ENCODE measurements at places on chromosomes 3 and 15.

DNA sequence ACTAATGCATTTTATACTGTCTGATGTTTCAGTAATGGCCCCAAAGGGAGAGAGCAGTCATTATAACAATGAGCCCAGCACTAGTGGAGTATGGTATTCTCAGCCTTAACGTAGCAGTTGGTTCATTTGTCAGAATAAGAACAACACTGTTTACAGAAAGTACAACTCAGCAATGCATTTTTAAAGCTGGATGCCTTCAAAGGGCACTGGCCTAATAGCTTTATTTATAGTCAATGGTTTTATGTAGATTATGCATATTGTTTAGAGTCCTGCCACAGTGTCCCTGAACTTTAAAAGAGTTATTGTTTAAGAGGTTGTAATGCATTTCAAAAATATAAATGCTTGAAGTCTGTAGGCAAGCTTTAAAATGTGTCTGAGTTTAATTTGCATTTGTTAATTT lies 211.1 kb downstream of the MCTP2 start:
- no peak for DNase-seq

- no peak for DNase-seq
Measured at GRCh38 chr15:91320101-91320500, 220.0 kb downstream of the SV2B start.

DNA sequence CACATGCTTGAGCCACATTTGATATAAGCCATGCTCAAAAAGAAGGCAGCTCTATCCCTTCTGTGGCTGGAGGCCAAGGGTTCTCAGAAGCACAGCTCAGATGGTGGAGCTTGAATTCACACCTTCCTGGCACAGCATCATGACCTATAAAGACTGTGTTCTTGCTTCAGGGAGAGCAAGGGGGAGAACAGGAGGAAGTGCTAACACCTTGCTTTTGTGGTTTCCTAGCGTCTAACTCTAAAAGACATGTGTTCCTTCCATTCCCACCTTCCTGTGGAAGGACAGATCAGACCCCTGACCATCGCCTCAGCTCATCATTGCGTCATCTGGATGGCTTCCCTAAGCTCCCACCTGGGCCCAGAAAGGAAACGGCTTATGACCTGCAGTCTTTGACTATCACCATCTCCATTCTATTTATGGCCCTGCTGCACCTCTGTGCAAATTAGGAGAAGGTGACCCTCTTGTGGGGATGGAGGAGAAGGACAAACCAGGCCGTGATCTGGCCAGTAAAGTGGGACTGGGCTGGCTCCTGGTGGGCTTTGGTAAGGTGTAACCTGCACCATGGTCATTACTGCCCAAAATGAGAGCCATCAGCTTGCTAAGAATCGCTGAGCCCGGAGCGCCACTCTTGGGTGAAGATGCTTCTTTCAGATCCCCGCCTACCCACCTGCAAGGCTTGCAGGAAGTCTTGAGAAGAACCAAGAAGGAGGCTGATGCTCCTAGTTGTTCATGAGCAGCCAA lies 128.5 kb downstream of the SERPINI1 start:
- DNase-seq, result no peak

GRCh38 chr3:122324871-122325323 lies at the start of gene CSTA:
Gene CSTA, plus strand, starts transcription at chr3:122325248. Its CDS starts 45 bp downstream, at chr3:122325293.
- DNase-seq, result no peak

DNA sequence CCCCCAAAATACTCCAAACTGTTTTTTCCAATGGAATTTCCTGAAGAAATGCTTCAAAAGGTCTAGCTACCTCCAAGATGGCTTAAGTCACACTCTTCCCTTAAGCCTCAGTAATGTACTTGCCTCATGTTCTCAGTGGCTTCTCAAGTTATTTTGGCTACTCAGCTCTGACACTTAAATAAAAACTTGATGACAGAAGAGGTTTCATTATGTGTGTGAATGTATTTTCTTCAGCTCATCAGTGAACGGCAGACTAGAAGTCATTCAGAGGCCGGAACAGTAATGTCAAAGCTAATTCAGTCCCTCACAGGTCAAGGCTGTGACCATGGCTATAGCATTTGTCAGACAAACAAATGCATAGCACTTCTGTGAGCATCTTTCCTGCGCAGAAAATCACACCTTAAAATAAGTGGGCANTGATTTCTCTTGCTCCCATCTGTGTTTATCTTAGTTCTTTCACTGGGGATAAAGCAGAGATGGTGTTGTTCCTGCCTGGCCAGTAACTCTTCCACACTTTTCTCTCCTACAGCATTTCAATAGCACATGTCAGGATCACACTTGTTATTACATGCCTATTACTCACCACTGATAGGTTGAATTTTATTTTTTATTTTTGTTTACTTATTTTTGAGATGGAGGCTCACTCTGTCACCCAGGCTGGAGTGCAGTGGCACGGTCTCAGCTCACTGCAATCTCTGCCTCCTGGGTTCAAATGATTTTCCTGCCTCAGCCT lies 68.5 kb upstream of the PLCL2 start:
- DNase-seq, result no peak

DNA sequence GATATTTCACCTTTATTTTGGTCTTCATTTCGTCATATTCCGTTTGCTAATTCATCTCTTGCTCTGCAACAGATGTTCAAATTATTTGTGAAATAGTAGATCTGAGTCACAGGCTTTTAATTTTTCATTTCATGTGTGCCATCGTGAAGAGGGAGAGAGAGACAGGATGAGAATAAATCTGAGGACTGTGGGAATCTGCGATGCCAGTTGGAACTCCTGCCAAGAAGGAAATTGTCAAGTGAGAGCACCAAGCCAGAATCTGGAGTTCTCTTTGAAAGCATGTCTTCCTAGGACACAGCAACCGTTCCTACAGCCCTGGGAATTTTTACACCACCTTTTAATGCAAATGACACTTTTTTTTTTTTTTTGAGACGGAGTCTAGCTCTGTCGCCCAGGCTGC lies 48.8 kb downstream of the NSMCE3 start:
- DNase-seq, result no peak

GRCh38 chr15:68979816-68980215 lies 34.7 kb upstream of the NOX5 start:
- no peak for DNase-seq
